Brain pericyte (primary cell): ENCODE measurements at places on chromosomes 7 and 10.

DNA sequence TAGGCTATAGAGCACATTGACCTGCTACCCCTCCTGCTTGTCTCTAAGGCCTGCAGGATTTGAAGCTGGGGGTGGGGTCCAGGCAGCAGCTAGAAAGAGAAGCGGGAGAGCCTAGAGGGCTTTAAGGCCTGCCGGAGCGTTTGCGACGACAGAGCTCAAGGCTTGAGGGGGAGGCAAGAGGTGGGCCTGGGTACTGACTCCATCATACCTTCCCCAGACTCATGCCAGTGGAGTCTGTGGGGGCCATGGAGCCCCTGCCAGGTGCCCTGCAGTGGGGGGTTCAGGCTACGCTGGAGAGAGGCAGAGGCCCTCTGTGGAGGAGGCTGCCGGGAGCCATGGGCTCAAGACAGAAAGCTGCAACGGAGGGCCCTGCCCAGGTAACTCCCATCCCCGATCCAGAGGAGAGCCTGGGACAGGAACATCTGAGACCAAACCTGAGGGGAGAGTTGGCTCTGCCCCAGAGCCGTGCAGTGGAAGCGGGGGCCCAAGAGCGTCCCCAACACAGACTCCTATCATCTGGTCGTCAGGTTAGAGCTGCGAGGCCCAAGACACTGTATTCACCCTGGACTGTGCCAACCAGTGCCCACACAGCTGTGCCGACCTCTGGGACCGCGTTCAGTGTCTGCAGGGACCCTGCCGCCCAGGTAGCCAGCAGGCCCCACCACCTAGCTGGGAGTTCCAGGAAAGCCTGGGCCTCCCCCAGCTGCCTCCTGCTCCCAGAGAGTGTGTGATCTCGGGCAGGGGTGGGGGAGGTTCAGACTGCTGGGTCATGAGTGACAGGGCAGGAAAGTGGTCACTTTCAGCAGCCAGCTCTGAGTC lies 13.2 kb upstream of the ZNF862 start:
- no peak for DNase-seq

DNA sequence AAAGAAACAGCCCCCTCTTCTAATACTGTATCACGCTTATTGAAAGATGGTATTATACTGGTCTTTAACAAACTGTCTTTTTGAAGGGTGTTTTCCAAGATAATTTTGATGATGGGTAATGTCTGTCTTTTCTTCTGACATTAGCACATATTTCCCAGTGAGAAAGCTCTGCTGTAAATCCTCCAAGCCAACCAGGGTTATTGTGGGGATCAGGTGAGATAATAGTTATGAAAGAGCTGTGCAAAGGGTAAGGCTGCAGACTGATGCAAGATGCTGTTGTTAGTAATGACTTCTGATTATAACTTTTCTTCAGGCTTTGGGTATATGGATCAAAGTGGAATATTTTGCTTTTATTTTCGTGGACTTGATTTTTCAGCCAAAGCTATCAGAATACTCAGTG lies 581.7 kb downstream of the REEP3 start:
- no peak for DNase-seq

GRCh38 chr10:28304032-28304571 lies 1.2 kb upstream of the MPP7 start:
- no peak for DNase-seq

DNA sequence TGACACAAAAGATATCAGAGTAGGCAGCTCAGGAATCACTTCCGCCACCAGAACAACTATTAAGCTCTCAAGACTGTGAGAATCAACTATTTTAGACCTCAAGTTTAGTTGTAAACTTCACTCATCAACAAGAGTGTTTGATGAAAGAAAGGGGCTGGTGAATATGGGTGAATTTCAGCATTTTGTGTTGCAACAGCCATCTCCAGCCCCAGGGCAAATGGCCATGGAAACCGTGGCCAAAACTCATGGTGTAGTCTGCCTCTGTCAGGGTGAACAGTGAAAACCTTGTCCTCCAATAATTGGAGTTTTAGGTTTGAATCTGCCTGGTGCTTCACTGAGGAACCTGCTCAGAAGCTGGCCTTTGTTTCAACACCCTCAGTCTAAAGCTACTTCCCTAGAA lies 60.0 kb downstream of the POLR1F start:
- no peak for DNase-seq

- no peak for DNase-seq
Observed at GRCh38 chr7:12722636-12723605, 35.5 kb downstream of the ARL4A start.

DNA sequence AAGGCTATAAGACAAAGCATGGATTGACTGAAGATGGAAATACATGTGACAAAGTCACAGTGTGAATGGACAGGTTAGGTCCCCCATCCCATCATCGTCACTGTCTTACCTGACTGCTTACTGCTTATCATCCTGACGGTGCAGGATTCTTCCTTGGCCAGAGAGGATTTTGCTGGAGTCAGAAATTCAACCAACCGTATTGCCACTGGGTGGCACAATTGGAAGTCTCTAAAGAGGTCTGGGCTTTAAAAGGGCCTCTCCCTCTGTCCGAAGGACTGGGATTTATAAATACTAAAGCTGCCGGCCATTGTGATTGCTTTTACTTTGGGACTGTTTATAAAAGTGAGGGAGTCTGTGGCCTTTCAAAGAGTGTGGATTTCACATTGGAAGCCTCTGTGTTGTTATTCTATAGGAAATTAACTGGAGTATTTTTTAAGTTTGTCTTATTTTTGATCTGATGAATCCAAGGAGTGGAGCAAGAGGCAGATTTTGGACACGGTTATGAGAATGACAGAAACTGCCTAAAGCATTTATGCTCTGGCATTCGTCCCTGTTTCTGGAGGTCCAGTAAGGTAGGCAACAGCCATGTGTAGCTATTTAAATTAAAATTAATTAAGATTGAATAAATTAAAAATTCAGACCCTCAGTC lies 113.3 kb upstream of the CREB5 start:
- peak; percentile 17 for DNase-seq

DNA sequence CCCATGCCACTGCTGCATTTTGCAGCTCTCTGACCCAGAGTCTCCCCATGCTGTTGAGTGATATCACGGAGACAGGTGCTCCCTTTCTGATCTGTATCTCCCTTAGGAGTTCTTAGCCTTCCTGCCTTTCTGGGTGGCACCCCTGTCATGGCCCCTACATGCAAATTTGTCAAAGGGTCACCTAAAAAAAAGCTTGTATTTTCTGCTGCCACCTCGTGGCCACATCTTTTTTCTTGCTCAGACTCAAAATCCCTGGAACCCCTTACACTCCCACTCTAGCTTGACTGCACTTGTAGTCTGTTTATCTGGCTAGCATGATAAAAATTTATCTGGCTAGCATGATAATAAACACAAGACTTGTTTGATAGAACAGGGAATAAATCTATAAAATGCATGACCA lies 809.1 kb downstream of the SORCS1 start:
- no peak for DNase-seq

DNA sequence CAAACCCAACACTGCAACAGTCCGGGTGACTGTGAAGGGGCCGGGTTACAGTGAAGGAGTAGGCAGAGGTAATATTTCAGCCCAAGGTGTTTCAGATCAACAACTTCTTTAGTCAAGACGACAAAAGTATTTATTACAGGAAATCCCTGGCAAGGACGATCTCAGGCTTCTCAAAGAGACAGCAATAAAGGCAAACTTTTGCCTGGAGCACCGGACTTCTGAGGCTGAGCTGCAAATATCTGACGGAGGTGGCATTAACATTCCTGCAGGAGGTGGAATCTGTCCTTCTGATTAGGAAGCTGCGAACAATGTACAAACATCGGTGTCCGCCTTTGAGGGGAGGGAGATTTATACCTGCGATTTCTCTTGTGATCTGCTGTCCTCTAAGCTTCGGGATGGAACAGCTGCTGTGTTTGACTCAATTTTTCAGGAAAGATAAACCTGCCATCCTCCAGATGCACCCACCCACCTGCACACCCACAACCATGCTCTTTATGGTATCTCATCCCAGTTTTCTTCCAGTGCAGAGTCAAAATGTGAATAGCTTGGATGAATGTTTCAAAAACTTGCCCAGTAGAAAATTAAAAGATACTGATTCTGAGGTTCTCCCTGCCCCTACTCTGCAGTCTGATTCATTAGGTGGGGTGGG lies 32.1 kb downstream of the EMX2 start:
- no peak for DNase-seq

GRCh38 chr10:131654471-131655087 lies 246.2 kb upstream of the PPP2R2D start:
- no peak for DNase-seq

DNA sequence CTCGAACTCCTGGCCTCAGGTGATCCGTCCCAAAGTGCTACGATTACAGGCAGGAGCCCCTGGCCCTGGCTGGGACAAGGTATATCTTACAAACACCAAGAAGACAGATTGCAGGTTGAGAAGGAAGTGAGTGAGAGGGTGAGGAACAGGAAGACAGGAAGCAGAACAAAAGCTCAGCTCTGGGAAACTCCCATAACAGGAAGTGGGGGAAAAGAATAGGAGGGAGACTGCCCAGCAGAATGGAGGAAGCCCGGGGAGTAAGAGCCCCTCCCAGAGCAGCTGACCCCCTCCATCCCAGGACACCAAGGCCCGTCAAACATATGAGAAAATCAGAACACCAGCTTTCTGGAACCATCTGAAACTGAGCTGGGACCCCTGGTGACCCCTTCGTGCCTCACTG lies 2.9 kb downstream of the TECPR1 start:
- no peak for DNase-seq

DNA sequence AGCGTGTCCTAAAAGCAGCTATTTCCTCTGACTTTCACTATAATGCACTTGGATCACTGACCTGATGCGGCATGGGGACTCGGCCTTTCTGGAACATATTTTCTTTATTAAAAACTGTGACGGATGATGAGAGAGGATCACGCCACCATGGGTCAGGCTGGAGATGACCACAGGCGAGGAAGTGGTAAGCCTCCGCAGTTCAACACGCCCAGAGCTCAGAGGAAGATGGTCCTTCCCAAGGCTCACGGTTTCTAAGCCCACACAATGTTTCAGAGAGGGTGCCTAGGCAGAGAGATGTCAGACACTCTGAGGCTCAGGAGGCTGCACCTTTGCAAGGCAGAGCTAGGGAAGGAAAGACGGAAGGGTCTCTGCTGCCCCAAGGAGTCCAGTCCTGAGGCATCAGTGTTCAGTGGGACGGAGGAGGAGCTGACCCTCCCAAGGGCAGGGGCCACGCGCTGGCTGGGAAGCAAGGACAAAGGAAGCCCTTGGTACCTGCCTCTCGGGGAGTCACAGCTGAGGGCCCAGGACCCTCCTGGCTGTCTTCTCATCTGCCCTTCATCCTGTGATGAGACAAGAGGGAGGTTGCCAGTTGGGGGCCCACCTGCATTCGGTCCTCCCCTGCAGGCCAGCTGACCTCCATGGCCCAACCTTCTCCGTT lies 9.5 kb downstream of the CHST15 start:
- no peak for DNase-seq

DNA sequence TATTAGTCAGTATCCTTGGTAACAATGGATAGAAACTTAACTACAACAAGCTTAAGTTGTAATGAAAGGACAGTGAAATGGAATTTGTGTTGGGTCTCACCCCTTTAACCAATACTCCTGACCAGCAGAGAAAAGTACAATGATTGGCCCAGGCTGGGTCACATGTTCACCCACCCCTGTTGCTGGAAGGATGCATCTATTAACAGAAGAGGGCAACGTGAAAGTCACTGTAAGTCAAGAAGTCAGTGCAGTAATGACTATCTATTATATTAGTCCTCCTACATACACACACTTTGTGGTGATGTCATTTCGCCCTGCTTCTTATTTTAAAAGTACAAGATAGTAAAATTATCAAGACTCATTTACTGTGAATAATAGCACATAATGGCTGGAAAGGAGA lies 16.2 kb downstream of the PNLIPRP2 start:
- DNase-seq: no peak

- DNase-seq: no peak
Observed at GRCh38 chr7:38632411-38632810, 1.2 kb upstream of the AMPH start.

DNA sequence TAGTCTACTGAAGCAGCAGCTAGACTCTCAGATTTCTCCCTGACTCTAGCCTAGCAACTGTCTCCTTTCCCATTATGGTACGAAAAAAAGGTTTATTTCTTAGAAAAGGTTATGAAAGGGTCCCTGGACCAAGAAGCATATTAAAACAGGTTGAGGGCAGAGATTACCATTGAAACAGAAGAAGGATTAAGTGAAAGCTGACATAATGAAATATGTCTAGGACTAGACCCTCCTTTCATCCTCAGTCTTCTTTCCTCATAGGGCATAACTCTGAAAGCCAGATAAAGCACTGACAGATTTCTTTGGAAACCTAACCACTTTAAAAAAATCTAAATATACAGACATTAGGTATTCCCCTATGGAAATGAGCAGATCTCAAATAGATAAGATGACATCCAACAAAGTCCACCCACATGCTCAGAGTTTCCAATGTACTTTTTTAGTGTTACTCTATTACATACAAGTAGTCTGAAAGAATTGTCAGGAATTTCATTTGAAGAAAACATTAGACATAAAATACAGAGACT lies 58.6 kb downstream of the JMJD1C start:
- no peak for DNase-seq

GRCh38 chr7:32347244-32347828 lies 142.8 kb downstream of the LSM5 start:
- no peak for DNase-seq

DNA sequence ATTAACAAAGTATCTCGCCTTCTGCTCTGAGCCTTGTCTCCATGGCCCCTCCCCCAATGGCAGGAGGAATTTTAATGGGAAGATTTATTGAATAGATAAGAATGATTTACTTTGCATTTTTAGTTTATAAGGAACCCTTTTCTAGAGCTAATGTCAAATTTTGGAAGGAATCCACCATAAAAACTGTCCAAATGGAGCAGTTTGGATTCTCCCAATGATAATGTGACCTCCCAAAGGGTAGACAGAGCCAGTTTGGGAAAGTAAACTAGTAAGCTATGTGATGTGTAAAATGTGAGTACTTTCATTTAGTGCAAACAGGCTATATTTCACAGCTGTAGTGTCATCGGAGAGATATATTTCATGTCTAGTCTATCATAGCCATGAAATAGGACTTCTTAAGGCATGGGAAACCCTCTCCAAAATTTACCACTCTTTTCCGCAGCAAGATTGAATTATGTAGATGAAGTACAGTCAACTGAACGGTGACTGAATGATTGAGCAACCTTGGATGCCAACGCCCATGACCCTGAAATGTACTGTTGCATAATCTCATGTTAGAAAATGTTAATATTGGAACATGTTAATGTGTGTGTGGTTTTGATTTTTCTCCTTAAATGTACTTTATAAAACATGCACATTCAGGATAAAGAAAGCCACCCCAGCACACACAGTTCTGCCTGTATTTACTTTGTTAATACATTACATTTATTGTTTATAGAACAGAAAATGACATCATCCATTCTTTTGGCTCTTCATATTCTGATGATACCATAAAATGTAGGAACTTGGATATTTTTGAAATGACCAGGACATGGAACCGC lies 140.6 kb downstream of the NRP1 start:
- no peak for DNase-seq
